ENCODE measurements at places on chromosomes 3 and 15.

- H3K4me1 ChIP-seq: no peaks in the 10 kb centered on the region
- no peaks in the 10 kb centered on the region for H3K27me3 ChIP-seq
- no peak overlapping the region for H3K27ac ChIP-seq
- H3K4me3 ChIP-seq: no peak overlapping the region
- no peak for DNase-seq
- no peaks in the 10 kb centered on the region for H3K36me3 ChIP-seq
Observed at GRCh38 chr3:42115215-42115614, 24.1 kb downstream of the TRAK1 start.

- DNase-seq: no peak
- no peaks in the 10 kb centered on the region for H3K27me3 ChIP-seq
- no peak overlapping the region for H3K4me3 ChIP-seq
- no peaks in the 10 kb centered on the region for H3K4me1 ChIP-seq
- no peaks in the 10 kb centered on the region for H3K36me3 ChIP-seq
- H3K27ac ChIP-seq: no peak overlapping the region
Observed at GRCh38 chr3:106811376-106811775, 565.9 kb upstream of the CCDC54 start.

GRCh38 chr15:44295750-44296431, 7.4 kb downstream of the GOLM2 start:
- H3K4me3 ChIP-seq: no peak overlapping the region
- no peak for DNase-seq
- H3K4me1 ChIP-seq: no peaks in the 10 kb centered on the region
- H3K27ac ChIP-seq: no peak overlapping the region

DNA sequence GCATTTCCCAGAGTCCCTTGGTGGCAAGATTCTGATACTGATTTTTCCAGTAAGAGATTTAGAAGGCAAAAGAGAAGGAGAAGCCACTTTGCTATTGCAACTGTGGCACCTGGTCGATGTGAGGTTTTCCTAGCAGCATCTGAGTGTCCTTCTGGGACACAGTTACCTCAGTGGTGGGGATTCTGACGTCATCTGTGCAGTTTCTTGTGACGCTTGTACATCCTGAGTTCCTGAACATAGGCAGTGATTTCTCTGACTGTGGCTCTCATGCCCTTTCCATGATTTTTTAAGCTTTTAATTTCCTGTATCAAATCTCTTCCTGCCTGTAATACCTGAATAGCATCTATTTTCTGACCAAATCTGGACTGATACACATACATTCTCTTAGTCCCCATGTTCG, 8.9 kb downstream of the USP13 start:
- H3K4me3 ChIP-seq: no peak overlapping the region
- H3K36me3 ChIP-seq: no peaks in the 10 kb centered on the region
- H3K4me1 ChIP-seq: peaks cover 10% of the 10 kb centered on the region
- no peak for DNase-seq

DNA sequence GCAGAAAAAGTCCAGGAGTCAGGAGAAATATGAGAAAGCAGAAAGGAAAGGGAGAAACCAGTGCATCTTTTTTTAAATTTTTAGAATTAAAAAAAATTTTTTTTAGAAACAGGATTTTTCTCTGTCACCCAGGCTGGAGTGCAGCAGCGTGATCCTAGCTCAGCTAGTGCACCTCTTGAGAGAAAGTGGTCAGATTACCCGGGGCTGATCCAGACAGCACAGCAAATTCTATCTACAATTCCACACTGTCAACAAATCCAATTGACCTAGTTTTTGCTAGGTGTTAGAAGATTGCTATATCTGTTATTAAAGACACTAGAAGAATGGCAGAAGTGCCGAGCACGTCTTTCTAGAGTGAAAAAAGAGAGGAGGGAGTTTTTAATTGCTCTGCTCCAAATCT, 117.3 kb downstream of the RFTN1 start:
- no peaks in the 10 kb centered on the region for H3K27me3 ChIP-seq
- H3K27ac ChIP-seq: no peak overlapping the region
- no peak overlapping the region for H3K4me3 ChIP-seq
- no peaks in the 10 kb centered on the region for H3K4me1 ChIP-seq
- no peaks in the 10 kb centered on the region for H3K36me3 ChIP-seq

- H3K4me1 ChIP-seq: peaks cover 2% of the 10 kb centered on the region
- DNase-seq: no peak
- H3K36me3 ChIP-seq: no peaks in the 10 kb centered on the region
- peak overlapping the region; percentile 61 for H3K4me3 ChIP-seq
Observed at GRCh38 chr3:56682462-56683121, 473 bp downstream of the TASOR start.

DNA sequence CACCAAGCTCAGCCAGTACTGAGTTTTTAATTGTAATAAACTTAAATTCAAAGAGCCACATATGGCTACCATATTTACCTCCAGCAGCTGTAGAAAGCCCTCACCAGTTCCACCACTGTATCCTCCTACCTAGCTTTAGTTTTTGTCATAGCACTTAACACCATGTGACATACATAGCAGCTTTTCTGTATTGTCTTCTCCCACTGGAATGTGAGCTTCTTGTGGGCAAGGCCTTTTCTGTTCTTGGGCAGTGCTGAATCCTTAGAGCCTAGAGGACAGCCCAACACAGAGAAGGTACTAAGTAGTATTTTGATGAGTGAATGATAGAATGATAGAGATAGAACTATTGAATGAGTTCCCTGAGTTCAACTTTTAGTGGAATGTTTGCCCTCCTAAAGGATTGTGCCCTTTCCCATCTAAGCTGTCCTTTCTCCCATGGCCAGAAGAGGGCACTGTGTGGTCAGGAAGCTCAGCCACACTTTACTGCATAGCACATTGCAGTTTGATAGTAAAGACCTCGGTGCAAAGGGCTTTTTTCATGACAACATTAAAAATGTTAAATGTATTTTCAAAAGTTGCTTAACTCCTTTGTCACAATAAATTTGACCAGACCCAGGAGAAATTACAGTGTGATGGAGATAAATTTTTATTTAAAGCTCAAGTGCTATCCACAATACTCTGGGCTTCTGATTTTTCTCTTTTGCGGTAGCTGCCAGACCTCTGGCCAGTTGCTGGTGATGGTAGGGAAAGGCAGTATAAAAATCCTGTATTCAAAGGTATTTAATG, 115.8 kb downstream of the GHSR start:
- H3K27me3 ChIP-seq: no peaks in the 10 kb centered on the region
- H3K4me3 ChIP-seq: no peak overlapping the region
- H3K4me1 ChIP-seq: no peaks in the 10 kb centered on the region
- no peak overlapping the region for H3K27ac ChIP-seq

GRCh38 chr15:42736178-42736792, 643 bp downstream of the CDAN1 start:
- H3K27ac ChIP-seq: no peak overlapping the region
- no peak for DNase-seq
- peak overlapping the region; percentile 62 for H3K4me3 ChIP-seq
- no peaks in the 10 kb centered on the region for H3K27me3 ChIP-seq
- H3K36me3 ChIP-seq: peaks cover 14% of the 10 kb centered on the region
- H3K4me1 ChIP-seq: no peaks in the 10 kb centered on the region

GRCh38 chr15:51837792-51838251, 8.4 kb downstream of the TMOD3 start:
- no peak overlapping the region for H3K27ac ChIP-seq
- no peak overlapping the region for H3K4me3 ChIP-seq
- no peak for DNase-seq
- no peaks in the 10 kb centered on the region for H3K36me3 ChIP-seq
- H3K4me1 ChIP-seq: peaks cover 2% of the 10 kb centered on the region
- no peaks in the 10 kb centered on the region for H3K27me3 ChIP-seq

DNA sequence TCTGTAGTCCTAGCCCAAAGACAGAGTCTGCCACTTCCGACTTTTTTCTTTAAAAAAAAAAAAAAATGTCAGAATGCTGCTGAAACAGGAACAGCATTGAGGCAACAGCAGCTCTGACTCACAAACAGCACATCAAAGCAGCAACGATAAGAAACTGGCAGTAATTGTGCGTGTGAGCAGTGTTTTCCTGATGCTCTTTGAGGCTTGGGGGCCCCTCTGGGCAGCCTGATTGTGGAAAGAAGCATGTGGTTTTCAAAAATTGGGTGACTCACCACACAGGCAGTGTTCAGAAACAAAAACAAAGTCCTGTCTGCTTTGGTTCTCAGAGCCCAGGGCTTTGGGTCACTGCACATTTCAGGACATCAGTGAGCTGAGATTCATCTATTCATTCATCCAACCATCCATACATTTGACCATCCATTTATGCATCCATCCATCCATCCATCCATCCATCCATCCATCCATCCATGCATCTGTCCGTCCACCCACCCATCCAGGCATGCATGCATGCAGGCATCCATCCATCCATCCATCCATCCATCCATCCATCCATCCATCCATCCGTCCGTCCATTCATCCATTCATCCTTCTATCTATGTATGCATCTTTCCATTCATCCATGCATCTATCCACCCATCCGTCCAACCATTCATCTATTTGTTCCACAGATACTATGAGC, 308.4 kb downstream of the RPLP1 start:
- H3K4me3 ChIP-seq: no peak overlapping the region
- no peak for DNase-seq
- H3K27me3 ChIP-seq: no peaks in the 10 kb centered on the region
- H3K4me1 ChIP-seq: peaks cover 1% of the 10 kb centered on the region
- H3K27ac ChIP-seq: no peak overlapping the region

DNA sequence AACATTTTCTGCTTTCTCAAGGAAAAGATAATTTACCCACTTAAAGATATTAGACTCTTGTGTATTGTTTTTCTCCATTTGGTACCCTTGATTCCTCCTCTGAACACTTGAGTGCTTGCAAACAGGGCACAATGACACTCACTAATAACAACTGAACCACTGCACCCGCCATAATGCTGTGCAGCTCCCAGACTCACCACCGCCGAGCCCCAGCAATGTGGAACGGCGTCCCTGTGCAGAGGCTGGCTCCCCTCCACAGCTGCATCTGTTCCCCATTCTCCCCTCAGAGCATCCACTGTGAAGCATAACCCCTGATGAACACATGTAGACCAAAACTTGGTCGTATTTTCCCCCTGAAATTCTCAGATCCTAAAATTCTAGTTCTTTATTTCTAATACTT, 276.2 kb upstream of the PLSCR5 start:
- no peaks in the 10 kb centered on the region for H3K36me3 ChIP-seq
- DNase-seq: no peak
- no peaks in the 10 kb centered on the region for H3K27me3 ChIP-seq
- H3K4me3 ChIP-seq: no peak overlapping the region

DNA sequence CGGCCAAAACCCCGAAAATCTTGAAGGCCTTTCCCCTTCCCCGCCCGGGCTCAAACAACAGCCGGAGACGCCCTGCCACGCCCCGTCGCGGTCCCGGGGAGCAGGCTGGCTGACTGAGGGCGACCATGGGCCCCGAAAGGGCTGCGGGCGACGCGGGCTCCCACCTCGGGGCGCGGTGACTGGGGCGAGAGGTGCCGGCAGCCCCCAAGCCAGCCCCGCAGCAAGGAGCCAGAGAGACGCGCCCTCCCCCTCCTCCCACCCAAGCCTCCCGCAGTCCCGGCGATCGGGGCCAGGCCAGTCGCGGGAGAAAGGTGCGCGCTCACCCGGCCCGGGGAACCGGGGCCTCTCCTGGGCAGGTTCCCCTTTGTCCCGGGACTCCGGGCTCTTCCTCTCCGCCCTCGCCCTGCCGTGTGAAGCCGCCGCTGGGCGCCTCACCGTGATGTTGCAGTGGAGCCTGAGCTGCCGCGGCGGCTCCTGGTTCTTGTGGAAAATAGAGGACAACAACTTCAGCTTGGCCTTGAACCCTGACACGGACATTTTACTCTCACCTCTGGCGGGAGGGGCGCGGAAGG, 30.6 kb upstream of the ZSCAN2 start:
- no peaks in the 10 kb centered on the region for H3K36me3 ChIP-seq
- no peaks in the 10 kb centered on the region for H3K4me1 ChIP-seq
- peak overlapping the region; percentile 85 for H3K4me3 ChIP-seq
- no peak for DNase-seq
- H3K27me3 ChIP-seq: no peaks in the 10 kb centered on the region

DNA sequence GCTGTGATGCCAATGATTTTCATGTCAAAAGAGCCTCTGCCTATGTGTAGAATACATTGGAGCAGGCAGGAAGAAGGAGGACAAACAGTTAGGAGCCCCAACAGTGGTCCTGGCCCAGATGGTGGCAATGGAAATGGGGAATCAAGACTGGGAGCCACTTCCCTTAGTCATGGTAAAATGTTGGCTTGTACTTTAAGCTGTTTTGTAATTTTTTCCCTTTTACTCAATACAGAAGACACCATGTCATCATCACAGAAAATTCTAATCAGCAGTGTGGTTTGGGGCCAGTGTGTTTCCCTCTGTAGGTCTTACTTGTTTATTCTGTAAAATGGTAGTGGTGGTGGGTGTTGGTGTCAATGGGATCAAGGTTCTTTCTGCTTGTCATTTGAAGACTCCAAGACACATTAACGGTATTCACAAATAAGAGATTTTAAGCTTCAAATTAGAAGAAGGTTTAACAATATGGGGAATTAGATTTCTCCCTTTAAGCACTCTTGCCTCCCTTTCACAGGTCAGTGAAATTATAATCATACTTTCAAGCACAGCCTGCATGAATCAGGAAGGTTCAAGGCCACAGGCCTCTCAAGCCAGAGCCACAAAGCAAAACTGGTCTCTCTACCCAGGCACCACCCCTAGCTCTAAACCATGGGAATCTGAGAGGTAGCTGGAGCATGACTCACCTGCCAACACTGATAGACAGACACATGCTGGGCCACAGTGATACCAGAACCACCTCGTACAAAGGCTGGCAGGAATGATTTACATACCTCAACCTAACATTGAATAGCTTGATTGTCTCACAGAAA, 24.9 kb downstream of the SIAH2 start:
- H3K27me3 ChIP-seq: no peaks in the 10 kb centered on the region
- no peaks in the 10 kb centered on the region for H3K36me3 ChIP-seq
- no peak for DNase-seq
- peaks cover 4% of the 10 kb centered on the region for H3K4me1 ChIP-seq
- no peak overlapping the region for H3K4me3 ChIP-seq

GRCh38 chr3:21835264-21835663, 84.3 kb upstream of the ZNF385D start:
- H3K27me3 ChIP-seq: no peaks in the 10 kb centered on the region
- H3K4me3 ChIP-seq: no peak overlapping the region
- H3K27ac ChIP-seq: no peak overlapping the region
- H3K36me3 ChIP-seq: no peaks in the 10 kb centered on the region
- no peak for DNase-seq

GRCh38 chr15:100131321-100132224, 210.2 kb downstream of the ADAMTS17 start:
- no peak overlapping the region for H3K27ac ChIP-seq
- no peak for DNase-seq
- no peaks in the 10 kb centered on the region for H3K4me1 ChIP-seq
- H3K4me3 ChIP-seq: no peak overlapping the region
- H3K27me3 ChIP-seq: no peaks in the 10 kb centered on the region
- H3K36me3 ChIP-seq: no peaks in the 10 kb centered on the region

- no peaks in the 10 kb centered on the region for H3K36me3 ChIP-seq
- no peaks in the 10 kb centered on the region for H3K4me1 ChIP-seq
- no peaks in the 10 kb centered on the region for H3K27me3 ChIP-seq
- H3K27ac ChIP-seq: no peak overlapping the region
Observed at GRCh38 chr3:8979262-8979661, 16.0 kb upstream of the RAD18 start.

GRCh38 chr3:17491601-17492000, 250.8 kb downstream of the TBC1D5 start:
- H3K27me3 ChIP-seq: no peaks in the 10 kb centered on the region
- H3K27ac ChIP-seq: no peak overlapping the region
- no peak overlapping the region for H3K4me3 ChIP-seq
- H3K36me3 ChIP-seq: 0 out of 2 replicates have a peak, but pooled peaks cover 3% of the 10 kb centered on the region

- peaks cover 6% of the 10 kb centered on the region for H3K4me1 ChIP-seq
- no peak overlapping the region for H3K4me3 ChIP-seq
- DNase-seq: no peak
- no peak overlapping the region for H3K27ac ChIP-seq
- H3K27me3 ChIP-seq: no peaks in the 10 kb centered on the region
Observed at GRCh38 chr15:48318131-48318530, 13.1 kb upstream of the DUT start.

GRCh38 chr3:113287803-113288648, 76.7 kb downstream of the BOC start:
- no peak overlapping the region for H3K27ac ChIP-seq
- H3K36me3 ChIP-seq: 0 out of 2 replicates have a peak, but pooled peaks cover 3% of the 10 kb centered on the region

Data from iPS DF 6.9 (cell line).